Natural killer cell treated with Interleukin-12 subunit alpha and Interleukin-12 subunit beta and Interleukin-15 and Interleukin-18, amount 100 ng/mL, for 72 hours (primary cell): ENCODE measurements at places on chromosomes 13 and 19. TPM values are rescaled to one million over a fixed set of nuclear protein-coding genes. Genes with fewer than 3 reads are reported as not detected.

Gene GRK1
- 0.14 TPM for total RNA-seq

DNA sequence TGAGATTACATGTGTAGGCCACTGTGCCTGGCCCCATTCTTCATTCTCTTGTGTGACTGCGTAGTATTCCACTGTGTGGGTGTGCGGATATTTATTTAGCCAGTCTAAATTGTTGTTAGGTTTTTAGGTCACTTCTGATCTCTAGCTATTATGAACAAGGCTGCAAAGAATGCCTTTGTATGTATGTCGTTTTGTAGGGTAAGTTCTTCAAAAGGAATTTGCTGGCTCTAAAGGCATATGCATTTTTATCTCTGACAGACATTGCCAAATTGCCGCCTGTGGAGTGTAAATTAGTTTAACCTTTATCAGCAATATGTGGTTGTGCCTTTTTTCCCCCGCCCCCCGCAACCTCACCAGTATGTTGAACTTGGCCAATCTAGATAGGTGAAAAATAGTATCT, 30.3 kb upstream of the EHD2 start:
- no peak for DNase-seq

- no peak for DNase-seq
Measured at GRCh38 chr19:6164906-6165531, 29.6 kb downstream of the ACSBG2 start.

- no peak for DNase-seq
Measured at GRCh38 chr19:41694831-41695635, 7.0 kb upstream of the CEACAM7 start.

GRCh38 chr13:62847520-62847919, 1431.9 kb upstream of the PCDH20 start:
- no peak for DNase-seq

GRCh38 chr13:32629313-32629712, 43.1 kb downstream of the PDS5B start:
- no peak for DNase-seq

Gene DAND5
- not detected for total RNA-seq

DNA sequence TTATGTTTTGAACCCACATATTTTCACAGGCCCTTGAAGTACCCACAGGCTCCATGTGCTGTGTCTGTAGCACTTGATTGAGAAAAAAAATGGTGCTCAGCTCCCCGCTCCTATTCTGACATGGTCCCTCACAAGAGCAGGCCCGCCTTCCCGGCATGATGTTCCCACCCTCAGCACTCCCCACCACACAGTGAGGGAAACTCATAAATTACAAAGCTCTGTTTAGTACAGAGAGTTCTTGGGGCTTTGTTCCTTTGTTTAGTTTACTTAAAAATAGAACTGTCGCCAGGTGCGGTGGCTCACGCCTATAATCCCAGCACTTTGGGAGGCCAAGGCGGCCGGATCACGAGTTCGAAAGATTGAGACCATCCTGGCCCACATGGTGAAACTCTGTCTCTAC, 25.9 kb upstream of the ABCC4 start:
- DNase-seq: no peak

DNA sequence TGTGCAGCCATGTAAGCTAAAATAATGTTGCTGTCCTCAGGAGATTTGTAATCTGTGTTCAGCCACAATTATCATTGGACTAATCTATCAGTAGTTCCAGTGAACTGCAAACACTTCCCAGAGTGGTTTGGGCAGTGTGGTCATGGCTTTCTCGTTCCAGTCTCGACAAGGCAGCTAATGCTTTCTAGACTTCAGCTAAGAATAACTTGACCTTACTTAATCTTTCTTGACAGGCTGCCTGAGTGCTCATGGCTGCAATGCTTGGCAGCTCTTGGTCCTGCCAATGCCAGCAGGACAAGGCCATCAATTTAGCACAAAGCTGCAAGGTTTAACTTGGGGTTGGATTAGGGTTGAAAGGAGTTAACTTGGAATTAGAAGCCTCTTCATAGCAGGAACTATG, 32.8 kb downstream of the ATP12A start:
- DNase-seq: no peak
